Pericardium fibroblast (primary cell): ENCODE measurements at places on chromosomes 1 and 21. TPM values are rescaled to one million over a fixed set of nuclear protein-coding genes. Genes with fewer than 3 reads are reported as not detected.

The SERPINC1 gene
- not detected in 2 replicates for total RNA-seq

The LEFTY1 gene
- not detected in 2 replicates for total RNA-seq

The TTC39A gene
- not detected in 2 replicates for total RNA-seq

The RIPPLY3 gene
- total RNA-seq, result not detected in 2 replicates

The METTL13 gene
- total RNA-seq, result 16.9 and 20.5 TPM in 2 replicates

The GLMN gene
- 4.3 and 7.0 TPM in 2 replicates for total RNA-seq

The AVPR1B gene
- not detected in 2 replicates for total RNA-seq

The DLGAP3 gene
- 0.12 TPM in 1 of 2 replicates, not detected in the other for total RNA-seq

The NCMAP gene
- not detected in 2 replicates for total RNA-seq

The RGSL1 gene
- not detected in 2 replicates for total RNA-seq

The GSTM1 gene
- 75.3 TPM in 1 of 2 replicates, not detected in the other for total RNA-seq
